Right renal cortex interstitium (tissue), 3 donors: ENCODE measurements at places on chromosomes 13 and 19. TPM values are rescaled to one million over a fixed set of nuclear protein-coding genes. Genes with fewer than 3 reads are reported as not detected.

EFNB2 gene
- 137 TPM for polyA plus RNA-seq

CLEC17A gene
- 0.12 TPM for polyA plus RNA-seq

PCDH9 gene
- polyA plus RNA-seq = 16.0 TPM

RXFP2 gene
- polyA plus RNA-seq = 0.42 TPM

PRRG2 gene
- polyA plus RNA-seq = 8.5 TPM

OR7D2 gene
- not detected for polyA plus RNA-seq

RFPL4A gene
- not detected for polyA plus RNA-seq

PROZ gene
- polyA plus RNA-seq = 2.8 TPM

RFXANK gene
- polyA plus RNA-seq = 57.1 TPM

IRS2 gene
- polyA plus RNA-seq = 9.9 TPM

LGALS7B gene
- not detected for polyA plus RNA-seq

C19orf38 gene
- polyA plus RNA-seq = 1.6 TPM

LRG1 gene
- polyA plus RNA-seq = 0.44 TPM

IGFL3 gene
- polyA plus RNA-seq = not detected

PEG3 gene
- polyA plus RNA-seq = 47.6 TPM

DNA sequence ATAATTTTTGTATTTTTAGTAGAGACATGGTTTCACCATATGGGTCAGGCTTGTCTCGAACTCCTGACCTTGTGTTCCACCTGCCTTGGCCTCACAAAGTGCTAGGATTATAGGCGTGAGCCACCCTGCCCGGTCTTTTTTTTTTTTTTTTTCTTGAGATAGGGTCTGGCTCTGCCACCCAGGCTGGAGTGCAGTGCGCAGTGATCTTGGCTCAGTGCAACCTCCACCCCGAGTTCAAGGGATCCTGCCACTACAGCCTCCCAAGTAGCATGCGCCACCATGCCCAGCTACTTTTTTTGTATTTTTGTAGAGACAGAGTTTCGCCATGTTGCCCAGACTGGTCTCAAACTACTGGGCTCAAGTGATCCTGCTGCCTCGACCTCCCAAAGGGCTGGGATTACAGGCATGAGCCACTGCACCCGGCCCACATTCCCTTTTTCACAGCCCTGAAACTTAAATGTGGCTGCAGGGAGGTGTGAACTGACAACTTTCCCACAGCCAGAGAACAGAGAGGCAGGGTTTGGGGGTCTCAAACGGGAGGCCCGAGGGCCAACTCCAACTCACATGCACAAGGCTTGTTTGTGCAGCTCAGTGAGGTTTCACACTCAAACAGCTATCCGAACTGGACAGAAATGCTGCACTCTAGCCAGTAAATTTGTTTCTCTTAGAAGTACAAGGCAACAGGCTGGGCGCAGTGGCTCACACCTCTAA, 4.4 kb upstream of the S1PR5 start:
- DNase-seq = no peak

DNA sequence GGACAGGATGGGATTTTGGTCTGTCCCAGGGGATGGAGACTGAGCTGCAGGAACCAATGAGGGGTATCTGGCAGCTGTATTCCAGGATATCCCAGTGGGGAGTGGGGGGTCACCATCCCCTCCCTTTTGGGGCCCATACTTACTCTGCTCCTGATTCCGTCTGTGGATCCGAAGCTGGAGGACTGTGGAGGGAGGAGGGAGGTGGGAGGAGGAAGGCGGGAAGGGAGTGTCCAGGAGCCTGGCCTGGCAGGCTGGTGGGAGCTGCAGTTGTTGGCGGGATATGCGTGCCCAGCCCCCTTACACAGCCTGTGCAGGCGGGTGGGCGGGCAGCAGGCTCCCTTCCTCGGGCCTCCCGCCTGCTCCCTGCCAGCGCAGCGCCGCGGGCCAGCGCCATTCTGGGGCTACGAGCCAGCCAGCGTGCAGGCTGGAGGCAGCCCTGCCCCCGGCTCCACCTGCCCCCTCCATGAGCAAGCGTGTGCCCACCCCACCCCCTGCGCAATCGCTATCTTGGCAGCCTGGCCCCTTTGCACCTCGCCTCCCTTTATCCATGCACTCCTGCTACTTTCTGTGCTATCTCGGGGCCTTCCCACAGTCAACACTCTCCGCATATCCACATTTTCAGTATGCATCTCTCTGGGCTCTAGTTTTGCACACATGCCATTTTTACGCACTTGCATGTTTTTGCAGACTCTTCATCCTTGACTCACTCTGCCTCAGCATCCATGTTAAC, 2.8 kb downstream of the MAMSTR start:
- no peak for DNase-seq

- DNase-seq = no peak
Observed at GRCh38 chr19:2387367-2388288, 27.6 kb downstream of the TMPRSS9 start.

- no peak for DNase-seq
Observed at GRCh38 chr19:39737891-39738290, at the start of gene CLC. Gene CLC, minus strand, starts transcription at chr19:39738029. Its CDS starts 77 bp downstream, at chr19:39737952.

- no peak for DNase-seq
Observed at GRCh38 chr19:48768994-48769713, 13.8 kb downstream of the FGF21 start.

DNA sequence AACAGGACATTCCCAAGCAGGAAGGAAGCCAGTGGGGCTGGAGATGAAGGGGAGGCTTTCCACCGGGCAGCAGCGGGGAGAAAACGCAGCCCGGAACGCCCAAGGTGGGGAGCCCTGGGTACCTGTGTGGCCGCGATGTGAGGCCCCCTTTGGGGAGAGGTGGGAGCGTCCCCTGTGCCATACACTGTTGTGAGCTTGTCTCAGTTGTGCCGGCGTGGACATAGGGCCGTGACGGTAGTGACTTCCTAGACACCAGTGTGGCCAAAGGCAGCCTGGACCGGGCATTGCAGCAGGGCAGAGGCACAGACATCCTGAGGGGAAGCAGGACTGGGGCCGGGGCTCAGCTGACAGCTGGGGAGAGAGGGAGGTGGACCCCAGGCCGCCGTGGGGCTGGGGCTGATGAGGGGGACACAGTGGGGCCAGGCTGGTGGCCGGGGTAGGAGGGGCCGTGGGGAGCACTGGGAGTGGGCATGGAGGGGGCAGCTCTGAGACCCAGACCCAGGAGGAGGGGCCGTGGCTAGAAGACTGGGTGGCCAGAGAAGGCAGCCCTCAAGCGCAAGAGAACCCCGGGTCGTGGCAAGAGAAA, 38.5 kb upstream of the TFDP1 start:
- DNase-seq = no peak

- DNase-seq = no peak
Observed at GRCh38 chr19:41999071-41999877, 5.2 kb upstream of the ATP1A3 start.

DNA sequence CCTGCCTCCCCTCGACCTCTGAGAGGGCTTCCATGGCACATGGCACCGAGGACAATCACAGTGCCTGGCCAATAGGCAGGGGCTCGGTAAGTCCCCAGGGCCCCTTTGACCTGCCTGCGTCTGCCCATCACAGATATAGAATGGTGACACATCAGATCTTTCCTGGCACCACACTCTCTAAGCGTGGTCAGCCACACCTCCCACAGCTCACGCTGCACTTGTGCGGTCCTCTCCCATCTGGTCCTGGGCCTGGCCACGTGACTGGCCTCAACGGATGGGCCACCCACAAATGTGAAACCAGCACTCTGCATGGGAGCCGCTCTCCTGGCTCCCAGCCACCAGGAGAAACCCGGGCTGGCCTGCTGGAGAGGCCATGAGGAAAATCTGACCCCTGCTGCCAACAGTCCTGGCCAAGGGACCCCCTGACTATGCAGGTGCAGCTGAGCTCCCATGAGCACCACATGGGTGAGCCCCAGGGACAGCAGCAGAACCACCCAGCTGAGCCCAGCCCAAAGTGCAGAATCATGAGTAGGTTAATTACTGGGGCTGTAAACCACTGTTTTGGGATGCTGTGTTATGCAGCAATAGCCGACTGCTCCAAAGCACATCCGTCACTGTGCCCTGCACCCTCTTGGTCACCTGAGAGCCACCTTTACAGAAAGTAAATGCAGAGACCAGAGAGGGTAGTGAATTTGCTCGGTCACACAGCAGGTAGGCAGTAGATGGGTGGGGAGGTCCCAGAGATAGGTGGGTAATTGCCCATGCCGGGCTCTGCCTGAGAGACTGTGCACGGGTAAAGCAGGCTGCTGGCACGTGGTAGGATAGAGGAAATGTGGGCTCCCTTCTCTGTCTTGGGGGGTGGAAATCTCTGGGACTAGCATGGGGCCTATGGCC, 9.7 kb upstream of the MEF2B start:
- DNase-seq = no peak

GRCh38 chr13:74596691-74597090, 462.5 kb upstream of the KLF12 start:
- DNase-seq = no peak

DNA sequence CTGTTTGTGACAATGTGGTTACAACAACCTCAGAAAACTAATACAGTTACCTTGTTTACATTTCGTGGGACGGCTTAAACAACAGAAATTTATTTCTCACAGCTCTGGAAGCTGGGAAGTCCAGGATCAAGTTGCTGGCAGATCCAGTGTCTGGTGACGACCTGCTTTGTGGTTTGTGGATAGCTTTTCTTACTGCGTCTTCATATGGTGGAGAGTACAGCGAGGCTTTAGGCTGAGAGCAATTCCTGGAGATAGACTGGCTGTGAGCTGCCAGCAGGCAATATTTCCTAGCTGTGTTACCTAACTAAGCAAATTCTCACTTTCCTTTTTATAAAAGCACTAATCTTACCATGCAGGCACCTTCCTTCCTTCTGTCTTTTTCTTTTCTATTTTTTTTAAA, 1203.5 kb upstream of the PRR20A start:
- no peak for DNase-seq

- no peak for DNase-seq
Observed at GRCh38 chr13:80783926-80784565, 443.1 kb upstream of the SPRY2 start.

DNA sequence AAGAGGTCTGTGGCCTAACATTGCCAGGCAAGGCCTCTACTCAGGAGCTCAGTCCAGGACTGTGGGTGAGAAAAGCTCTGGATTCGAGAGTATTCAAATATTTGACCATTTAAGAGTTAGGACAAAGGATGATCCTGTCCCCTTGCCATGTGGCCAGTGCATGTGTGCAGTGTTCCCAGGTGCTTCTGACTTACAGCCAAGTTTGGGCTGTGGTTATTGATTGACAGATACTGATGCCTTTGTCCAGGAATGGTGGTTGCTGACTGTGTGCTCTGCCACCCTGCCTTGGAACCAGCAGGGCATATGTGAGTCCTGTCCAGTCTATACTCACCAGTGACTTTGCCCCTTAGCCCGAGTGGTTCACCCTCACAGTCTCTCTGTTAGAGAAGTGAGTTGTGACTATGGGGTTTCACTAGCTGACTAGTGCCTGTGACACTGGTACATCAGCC, 51.9 kb downstream of the GARRE1 start:
- DNase-seq = no peak

- DNase-seq = no peak
Observed at GRCh38 chr13:75224053-75224742, 257.8 kb downstream of the TBC1D4 start.

GRCh38 chr13:78161266-78161665, 242.6 kb upstream of the EDNRB start:
- DNase-seq = no peak

DNA sequence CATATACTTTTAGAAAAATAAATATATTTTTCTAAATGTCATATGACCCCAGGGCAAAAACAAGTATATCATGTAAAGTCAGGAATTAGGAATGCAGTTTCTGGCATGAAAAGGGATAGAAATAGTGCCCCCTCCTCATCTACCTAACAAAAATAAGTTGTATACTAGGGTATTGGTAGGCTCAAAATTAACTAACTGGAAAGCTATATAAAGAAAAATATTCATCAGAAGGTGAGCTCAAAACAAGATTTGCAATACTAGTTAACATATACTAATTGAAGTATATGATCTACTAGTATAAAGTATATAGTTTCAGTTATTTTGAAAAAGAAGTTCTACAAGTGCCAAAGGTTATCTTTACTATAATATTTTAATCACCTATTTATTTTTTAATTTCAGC, 200.2 kb downstream of the GPC5 start:
- DNase-seq = no peak

- DNase-seq = no peak
Observed at GRCh38 chr19:16668176-16668575, 7.2 kb downstream of the TMEM38A start.

GRCh38 chr13:42926555-42926954, 65.5 kb downstream of the EPSTI1 start:
- DNase-seq = no peak

DNA sequence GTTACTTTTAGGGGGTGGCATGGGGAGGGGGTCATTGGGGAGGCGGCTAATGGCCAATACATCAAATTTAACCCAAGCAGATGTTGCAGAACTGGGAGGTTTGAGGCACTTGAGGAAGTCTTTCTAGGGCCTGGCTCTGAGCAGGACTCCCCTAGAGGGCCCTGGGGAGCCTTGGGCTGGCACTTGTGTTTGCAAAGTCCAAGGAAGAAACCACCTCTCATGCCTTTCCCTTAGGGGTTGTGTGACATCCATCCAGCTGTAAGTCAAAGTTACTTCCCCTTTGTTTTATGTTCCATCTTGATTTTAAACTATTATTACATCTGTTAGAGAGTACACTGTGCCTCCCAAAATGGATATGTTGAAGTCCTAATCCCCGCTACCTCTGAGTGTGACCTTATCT, 159.9 kb downstream of the KATNAL1 start:
- DNase-seq = no peak

- no peak for DNase-seq
Observed at GRCh38 chr19:52170304-52170703, 1.1 kb downstream of the ZNF836 start.

- no peak for DNase-seq
Observed at GRCh38 chr19:35501684-35502083, 11.4 kb upstream of the KRTDAP start.

GRCh38 chr19:46862503-46862834, 1.7 kb downstream of the ARHGAP35 start:
- no peak for DNase-seq

DNA sequence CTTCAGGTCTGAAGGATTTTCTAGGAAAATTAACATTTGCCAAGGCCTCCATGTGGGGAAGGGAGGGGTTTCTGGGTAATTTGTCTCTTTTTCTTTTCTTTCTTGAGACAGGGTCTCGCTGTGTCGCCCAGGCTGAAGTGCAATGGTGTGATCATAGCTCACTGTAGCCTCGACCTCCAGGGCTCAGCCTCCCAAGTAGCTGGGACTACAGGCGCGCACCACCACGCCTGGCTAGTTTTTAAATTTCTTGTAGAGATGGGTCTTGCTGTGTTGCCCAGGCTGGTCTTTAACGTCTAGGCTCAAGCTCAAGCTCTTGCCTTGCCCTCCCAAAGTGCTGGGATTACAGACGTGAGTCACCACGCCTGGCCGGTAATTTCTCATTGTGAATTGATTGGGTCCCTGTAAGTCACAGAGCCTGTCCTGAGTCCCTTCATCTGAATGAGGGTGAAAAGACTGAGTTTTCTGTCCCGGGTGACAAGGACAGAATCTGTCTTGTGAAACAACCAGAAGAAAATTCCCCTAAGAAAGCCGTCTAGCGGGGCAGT, 10.0 kb upstream of the SPC24 start:
- DNase-seq = no peak

- no peak for DNase-seq
Observed at GRCh38 chr13:110183910-110184309, 123.0 kb downstream of the COL4A1 start.

- no peak for DNase-seq
Observed at GRCh38 chr19:49271080-49271753, 53.8 kb downstream of the SLC6A16 start.
